Cortex of kidney (tissue), 1 donor: ENCODE measurements at places on chromosomes 5 and 9.

DNA sequence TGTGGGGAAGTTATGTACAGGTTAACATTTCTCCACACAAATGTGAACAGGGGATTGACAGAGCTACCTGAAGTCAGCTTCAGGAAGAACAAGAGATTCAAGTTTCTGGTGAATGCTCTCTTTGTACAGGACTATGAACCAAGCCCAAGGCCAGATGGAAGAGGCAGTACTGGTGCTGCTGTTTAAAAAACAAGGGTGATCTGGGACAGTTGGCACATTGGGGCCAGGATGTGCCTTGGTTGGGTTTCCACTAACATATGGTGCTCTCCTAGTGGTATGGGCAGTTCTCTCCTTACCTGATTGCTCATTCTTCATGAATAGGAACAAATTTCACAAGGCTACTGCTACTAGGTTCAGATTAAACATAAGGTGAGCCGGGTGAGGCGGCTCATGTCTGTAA lies 40.0 kb downstream of the MTMR12 start:
- DNase-seq = no peak

DNA sequence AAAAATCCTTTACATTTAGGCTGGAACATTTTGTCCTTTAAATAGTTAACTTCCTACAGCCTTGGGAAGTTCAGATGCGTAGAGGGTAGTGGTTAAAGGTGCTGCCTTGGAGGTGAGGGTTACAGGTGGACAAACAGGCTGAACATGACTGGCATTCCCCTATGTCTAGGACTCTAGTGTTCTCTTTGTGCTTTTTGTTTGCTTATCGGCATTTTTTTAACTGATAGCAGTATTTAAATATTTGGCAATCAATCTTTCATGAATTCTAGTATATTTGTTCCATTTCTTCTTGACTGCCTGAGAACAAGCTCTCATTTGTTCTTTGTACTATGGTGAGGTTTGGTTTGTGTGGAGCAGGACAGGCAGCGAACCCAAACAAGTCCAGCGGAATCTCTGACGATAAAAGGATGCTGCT lies 307.6 kb downstream of the CTNND2 start:
- DNase-seq = no peak

- no peak for DNase-seq
Measured at GRCh38 chr5:97297063-97297703, 114.1 kb upstream of the RIOK2 start.

GRCh38 chr5:136061630-136062365 lies 33.0 kb downstream of the TGFBI start:
- DNase-seq = no peak

GRCh38 chr9:106752581-106752980 lies 110.4 kb upstream of the ZNF462 start:
- DNase-seq = no peak
